ENCODE measurements at places on chromosomes 2 and 18. TPM values are rescaled to one million over a fixed set of nuclear protein-coding genes. Genes with fewer than 3 reads are reported as not detected.

HOXD12 gene
- not detected for total RNA-seq

TSPYL6 gene
- total RNA-seq: not detected

IGFBP5 gene
- total RNA-seq: 0.23 TPM

ACTR1B gene
- 37.5 TPM for total RNA-seq

AGXT gene
- not detected for total RNA-seq

CAPN13 gene
- total RNA-seq: 0.15 TPM

TEKT4 gene
- not detected for total RNA-seq

LCT gene
- total RNA-seq: 0.04 TPM

ATP6V1C2 gene
- total RNA-seq: 0.14 TPM

SNORC gene
- total RNA-seq: 5.4 TPM

EIF2AK3 gene
- total RNA-seq: 51.6 TPM

SNTG2 gene
- total RNA-seq: not detected

ST6GAL2 gene
- total RNA-seq: 12.8 TPM

HSPE1 gene
- 592 TPM for total RNA-seq

LBX2 gene
- 2.7 TPM for total RNA-seq

EEF1B2 gene
- 994 TPM for total RNA-seq

CPO gene
- total RNA-seq: not detected

CCDC148 gene
- total RNA-seq: 0.35 TPM

HK2 gene
- total RNA-seq: 0.96 TPM

PTPRM gene
- 32.6 TPM for total RNA-seq

COLEC11 gene
- 0.76 TPM for total RNA-seq

C2orf81 gene
- total RNA-seq: 3.6 TPM

CD226 gene
- 0.15 TPM for total RNA-seq

CHST9 gene
- total RNA-seq: not detected

ANAPC1 gene
- 29.9 TPM for total RNA-seq

TAF1B gene
- total RNA-seq: 30.9 TPM

GPATCH11 gene
- total RNA-seq: 11.2 TPM

POTEC gene
- not detected for total RNA-seq

ZEB2 gene
- 9.8 TPM for total RNA-seq

CNTNAP5 gene
- not detected for total RNA-seq

Measured in A549 treated with dexamethasone at 1 μM for 4 hours (cell line).